A673 (cell line): ENCODE measurements at places on chromosomes 11 and 22. TPM values are rescaled to one million over a fixed set of nuclear protein-coding genes. Genes with fewer than 3 reads are reported as not detected.

MPZL3 gene
- total RNA-seq = 0.33 and 0.52 TPM in 2 replicates

SSRP1 gene
- 393 and 399 TPM in 2 replicates for total RNA-seq

FGF19 gene
- total RNA-seq = 0.69 TPM in 1 of 2 replicates, not detected in the other

MAPK1 gene
- 136 and 139 TPM in 2 replicates for total RNA-seq

CLCF1 gene
- 0.69 and 0.87 TPM in 2 replicates for total RNA-seq

TUBA8 gene
- total RNA-seq = 3.0 and 3.1 TPM in 2 replicates

KREMEN1 gene
- 4.2 and 9.6 TPM in 2 replicates for total RNA-seq

CHKB gene
- 47.6 and 51.4 TPM in 2 replicates for total RNA-seq

UPB1 gene
- total RNA-seq = 0.11 and 0.35 TPM in 2 replicates

SLC6A5 gene
- total RNA-seq = not detected in 2 replicates

IL10RA gene
- not detected in 2 replicates for total RNA-seq

NRIP3 gene
- 1.6 and 2.2 TPM in 2 replicates for total RNA-seq

AHNAK gene
- total RNA-seq = 71.7 and 73.0 TPM in 2 replicates

TMPRSS6 gene
- total RNA-seq = not detected in 2 replicates

STIM1 gene
- 14.2 and 18.6 TPM in 2 replicates for total RNA-seq

GAB4 gene
- not detected in 2 replicates for total RNA-seq

SLC5A1 gene
- total RNA-seq = not detected in 2 replicates

OR5W2 gene
- not detected in 2 replicates for total RNA-seq

USH1C gene
- not detected in 2 replicates for total RNA-seq

BATF2 gene
- not detected in 2 replicates for total RNA-seq

NCF4 gene
- total RNA-seq = not detected in 2 replicates

KDM4E gene
- not detected in 2 replicates for total RNA-seq

NNMT gene
- 0.64 TPM in 1 of 2 replicates, not detected in the other for total RNA-seq

ALDH3B1 gene
- not detected in 2 replicates for total RNA-seq

IGSF9B gene
- total RNA-seq = 10.1 and 14.2 TPM in 2 replicates

SCGB1D2 gene
- total RNA-seq = not detected in 2 replicates

MMP11 gene
- total RNA-seq = 5.1 and 6.8 TPM in 2 replicates

MMP8 gene
- 0.21 and 0.33 TPM in 2 replicates for total RNA-seq

HOATZ gene
- 0.58 TPM in 1 of 2 replicates, not detected in the other for total RNA-seq

ISX gene
- total RNA-seq = not detected in 2 replicates

KRTAP5-10 gene
- not detected in 2 replicates for total RNA-seq

NLRP14 gene
- total RNA-seq = not detected in 2 replicates

ADORA2A gene
- total RNA-seq = 9.6 and 10.9 TPM in 2 replicates

C11orf87 gene
- not detected in 2 replicates for total RNA-seq

CPT1A gene
- 15.5 TPM in 2 replicates for total RNA-seq

OR52I1 gene
- total RNA-seq = not detected in 2 replicates

ZNF280A gene
- not detected in 2 replicates for total RNA-seq

POTEH gene
- not detected in 2 replicates for total RNA-seq

TMEM132A gene
- 140 and 147 TPM in 2 replicates for total RNA-seq

MYRF gene
- 11.2 and 14.6 TPM in 2 replicates for total RNA-seq

KCNQ1OT1 gene
- total RNA-seq = 4.0 and 4.1 TPM in 2 replicates

PGA4 gene
- not detected in 2 replicates for total RNA-seq

OR8G1 gene
- total RNA-seq = not detected in 2 replicates

LRRC75B gene
- 0.86 and 2.2 TPM in 2 replicates for total RNA-seq

ZDHHC24 gene
- total RNA-seq = 9.7 and 12.2 TPM in 2 replicates

DMC1 gene
- total RNA-seq = 1.7 and 2.3 TPM in 2 replicates

CHRNA10 gene
- 1.6 and 2.1 TPM in 2 replicates for total RNA-seq

EHF gene
- total RNA-seq = not detected in 2 replicates

HYLS1 gene
- total RNA-seq = 16.3 and 18.8 TPM in 2 replicates

TEX54 gene
- 0.77 TPM in 1 of 2 replicates, not detected in the other for total RNA-seq

FOXR1 gene
- total RNA-seq = not detected in 2 replicates

RAB39A gene
- 16.3 and 17.2 TPM in 2 replicates for total RNA-seq

SLC17A6 gene
- not detected in 2 replicates for total RNA-seq

C11orf16 gene
- not detected in 2 replicates for total RNA-seq

TRIM49D1 gene
- not detected in 2 replicates for total RNA-seq
